ENCODE measurements at places on chromosomes 6 and 20.

GRCh38 chr6:82015043-82015442, 232.5 kb downstream of the IBTK start:
- DNase-seq, result no peak

DNA sequence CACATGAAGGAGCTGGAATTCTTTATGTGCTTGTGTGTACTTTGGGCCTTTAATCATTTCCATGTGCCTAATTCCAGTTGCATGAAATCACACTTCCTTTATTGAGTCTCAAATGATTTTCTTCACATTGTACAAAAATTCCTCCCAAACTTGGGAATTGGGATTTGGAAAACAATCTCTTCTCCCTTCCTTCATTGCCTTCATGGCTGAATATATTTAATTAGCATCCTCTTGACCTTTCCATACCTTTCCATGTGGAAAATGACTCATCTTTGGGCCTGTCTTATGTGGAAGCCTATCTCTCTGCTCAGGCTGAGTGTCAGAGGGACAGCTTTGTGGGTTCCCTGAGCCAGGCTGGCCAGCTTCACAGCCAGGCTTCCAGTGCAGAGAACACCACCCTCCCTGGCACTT, 33.0 kb upstream of the CDH4 start:
- DNase-seq, result no peak

DNA sequence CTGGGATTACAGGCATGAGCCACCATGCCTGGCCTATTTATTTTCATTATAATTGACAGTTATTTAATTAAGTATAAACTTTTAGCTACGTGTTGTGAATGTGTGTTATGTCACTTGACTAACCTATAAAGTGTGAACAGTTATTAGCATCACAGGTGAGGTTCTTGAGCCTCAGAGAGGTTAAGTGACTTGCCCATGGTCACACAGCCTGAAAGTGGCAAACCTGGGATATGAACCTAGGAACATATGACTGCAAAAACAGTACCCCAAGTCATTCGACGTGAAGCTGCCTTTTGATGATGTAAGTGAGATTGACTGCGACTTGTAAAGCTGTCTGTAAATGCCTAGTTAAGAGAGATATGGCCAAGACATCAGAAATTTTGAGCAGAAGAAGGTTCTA, 77.9 kb upstream of the SALL4 start:
- DNase-seq, result no peak

DNA sequence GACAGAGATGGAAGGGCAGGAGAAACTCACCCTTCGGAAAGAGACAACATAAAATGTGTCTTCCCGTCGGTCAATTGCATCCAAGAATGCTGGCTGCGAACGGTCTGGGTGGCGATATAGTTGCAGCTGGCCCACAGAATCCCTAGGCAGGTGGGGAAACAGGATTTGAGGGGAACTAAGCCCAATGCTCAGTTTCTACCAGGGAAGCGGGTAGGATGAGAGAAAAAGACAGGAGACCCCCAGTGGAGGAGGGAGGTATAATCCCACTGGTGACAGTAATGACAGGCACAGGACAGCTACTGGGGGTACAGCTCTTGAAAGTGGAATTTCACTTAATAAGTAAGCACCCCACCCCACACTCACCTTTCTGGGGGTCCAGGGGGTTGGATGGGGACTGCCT, 7.5 kb upstream of the TNXB start:
- DNase-seq, result no peak

GRCh38 chr20:59788196-59788735, 145.2 kb downstream of the SYCP2 start:
- DNase-seq, result no peak

GRCh38 chr6:157298216-157298724, 25.0 kb downstream of the TMEM242 start:
- DNase-seq, result no peak

- peak; percentile 85 for DNase-seq
Measured at GRCh38 chr6:51959744-51960383, 127.5 kb downstream of the PKHD1 start.

DNA sequence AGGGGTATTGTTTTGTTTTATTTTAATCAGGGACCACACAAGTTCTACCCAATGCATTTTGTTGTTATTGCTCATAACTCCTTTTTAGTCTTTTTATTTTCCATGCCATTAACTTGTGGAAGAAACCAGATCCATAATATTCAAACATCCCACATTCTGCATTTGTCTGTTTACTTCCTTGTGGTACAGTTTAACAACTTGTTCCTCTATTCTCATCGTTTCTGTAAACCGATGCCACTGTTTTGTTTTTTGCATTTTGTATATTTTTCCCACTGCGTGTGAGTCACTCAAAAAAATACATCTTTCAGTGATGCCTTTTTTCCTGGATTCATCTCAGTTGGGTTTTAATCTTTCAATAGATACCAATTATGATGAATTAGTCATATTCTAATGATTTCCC, 22.3 kb downstream of the SF3B5 start:
- no peak for DNase-seq

- DNase-seq, result no peak
Measured at GRCh38 chr6:64803470-64804166, 903.4 kb downstream of the EYS start.

All from H1 (cell line).